ENCODE measurements at places on chromosomes 7 and 10.

DNA sequence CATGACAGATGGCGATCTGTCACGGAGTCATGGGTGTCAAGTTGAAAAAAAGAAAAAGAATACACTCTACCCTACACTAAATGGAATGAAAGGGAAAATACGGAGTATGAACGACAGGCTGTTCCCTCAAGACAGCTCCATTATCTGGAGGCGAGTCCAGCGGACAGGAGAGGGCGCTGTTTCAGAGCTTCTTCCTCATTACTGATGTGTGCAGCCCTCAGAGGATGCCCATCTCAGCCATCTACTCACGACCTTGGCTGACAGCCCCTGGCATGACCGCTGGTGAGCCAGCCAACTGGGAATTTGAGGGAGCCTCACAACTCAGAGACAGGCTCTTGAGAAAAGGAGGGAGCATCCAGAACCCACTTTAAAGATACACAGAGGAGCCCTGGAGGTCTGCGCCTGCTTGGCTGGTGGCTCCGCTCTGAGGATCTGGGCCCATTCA lies 49.6 kb upstream of the SMNDC1 start:
- peak; percentile 56 for DNase-seq

- DNase-seq: no peak
Measured at GRCh38 chr10:122646511-122647382, 52.9 kb downstream of the C10orf120 start.

DNA sequence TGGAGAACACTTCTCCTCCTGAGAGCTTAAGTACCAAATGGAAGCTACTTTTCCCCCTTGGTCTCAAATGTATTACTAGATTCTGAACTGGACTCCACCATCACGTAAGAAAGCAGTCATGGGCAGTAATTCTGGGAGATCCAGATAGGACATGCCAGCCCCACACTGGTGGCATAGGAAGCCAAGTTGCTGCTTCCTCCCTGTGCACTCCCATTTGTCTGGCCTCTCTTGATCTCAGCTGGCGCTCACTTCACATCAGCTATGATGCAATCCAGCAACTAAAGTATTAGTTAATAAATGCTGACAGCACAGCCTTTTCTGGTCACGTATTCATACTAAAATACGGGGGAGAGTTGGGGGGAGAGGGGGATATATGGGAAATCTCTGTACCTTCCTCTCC lies 3.4 kb upstream of the IL6 start:
- no peak for DNase-seq

DNA sequence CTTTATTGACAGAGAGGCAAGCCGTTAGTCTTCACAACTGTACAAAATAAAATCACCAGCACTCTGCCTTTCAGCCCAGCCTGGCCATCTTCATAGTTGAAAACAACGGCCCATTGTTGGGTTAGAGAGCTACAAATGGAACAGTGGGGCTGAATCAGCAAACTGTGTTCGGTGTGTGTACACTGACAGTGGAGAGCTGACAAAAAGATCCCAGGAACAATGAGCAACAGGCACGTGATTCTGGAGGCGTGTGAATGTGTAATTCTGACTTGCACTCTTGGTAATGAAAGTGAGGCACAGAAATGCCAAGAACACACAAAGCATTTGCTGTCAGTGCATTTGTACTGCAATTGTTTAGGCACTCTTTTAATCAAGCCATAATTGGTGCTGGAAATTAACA lies 303.7 kb downstream of the WDR11 start:
- no peak for DNase-seq

DNA sequence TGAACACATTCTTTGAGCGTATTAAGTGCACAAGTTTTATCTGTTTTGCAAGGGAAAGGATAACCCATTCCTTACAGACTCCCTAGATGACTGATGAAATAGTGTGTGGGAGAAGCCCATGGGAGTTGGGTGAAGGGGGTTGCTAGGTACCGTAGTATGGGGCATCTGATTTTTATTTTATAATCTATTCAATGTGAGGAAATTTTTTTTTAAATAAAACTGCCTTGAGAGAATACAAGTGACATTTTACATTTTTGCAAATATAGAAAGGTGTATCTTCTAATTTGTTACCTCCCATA lies 1.4 kb downstream of the BTAF1 start:
- DNase-seq: no peak
